Neural crest cell (in vitro differentiated cells): ENCODE measurements at places on chromosomes 4 and X. TPM values are rescaled to one million over a fixed set of nuclear protein-coding genes. Genes with fewer than 3 reads are reported as not detected.

CT55 gene
- total RNA-seq: 0.14 and 0.23 TPM in 2 replicates

GSX2 gene
- not detected in 2 replicates for total RNA-seq

IGSF1 gene
- 3.8 and 3.9 TPM in 2 replicates for total RNA-seq

SSX4B gene
- total RNA-seq: not detected in 2 replicates

RAB41 gene
- not detected in 2 replicates for total RNA-seq

MAGEA10 gene
- not detected in 2 replicates for total RNA-seq

NLGN3 gene
- 29.5 and 31.5 TPM in 2 replicates for total RNA-seq

MAGEA2 gene
- not detected in 2 replicates for total RNA-seq

CFAP47 gene
- 0.75 and 0.93 TPM in 2 replicates for total RNA-seq

GRPR gene
- total RNA-seq: 0.68 and 0.71 TPM in 2 replicates

GPRASP3 gene
- total RNA-seq: 17.1 and 21.4 TPM in 2 replicates

BBS7 gene
- 26.4 and 26.9 TPM in 2 replicates for total RNA-seq

NWD2 gene
- 0.02 and 0.05 TPM in 2 replicates for total RNA-seq

DHRSX gene
- 25.1 and 28.6 TPM in 2 replicates for total RNA-seq

P2RY4 gene
- total RNA-seq: 0.19 TPM in 1 of 2 replicates, not detected in the other

TMEM154 gene
- total RNA-seq: 0.44 and 1.3 TPM in 2 replicates

PRR32 gene
- not detected in 2 replicates for total RNA-seq

CENPU gene
- total RNA-seq: 76.6 and 85.3 TPM in 2 replicates

LAS1L gene
- 48.5 and 52.1 TPM in 2 replicates for total RNA-seq

SUPT20HL2 gene
- not detected in 2 replicates for total RNA-seq

USP26 gene
- total RNA-seq: not detected in 2 replicates

SMR3B gene
- not detected in 2 replicates for total RNA-seq

GLRB gene
- total RNA-seq: 8.2 and 8.4 TPM in 2 replicates

SSX1 gene
- total RNA-seq: not detected in 2 replicates

CCDC160 gene
- 8.5 and 9.1 TPM in 2 replicates for total RNA-seq

ATP1B4 gene
- total RNA-seq: not detected in 2 replicates

SLC2A9 gene
- total RNA-seq: 0.26 TPM in 1 of 2 replicates, not detected in the other

EFHC2 gene
- 0.77 and 1.2 TPM in 2 replicates for total RNA-seq

RASSF6 gene
- total RNA-seq: not detected in 2 replicates

GAGE12E gene
- total RNA-seq: not detected in 2 replicates

IL2 gene
- not detected in 2 replicates for total RNA-seq

C1QTNF7 gene
- total RNA-seq: not detected in 2 replicates

FGF5 gene
- not detected in 2 replicates for total RNA-seq

GYPB gene
- not detected in 2 replicates for total RNA-seq

KLHL13 gene
- total RNA-seq: 13.2 and 16.2 TPM in 2 replicates

ADH1C gene
- total RNA-seq: not detected in 2 replicates

PABPC1L2B gene
- 0.14 TPM in 1 of 2 replicates, not detected in the other for total RNA-seq

NXF2B gene
- not detected in 2 replicates for total RNA-seq

GLRA2 gene
- 0.73 and 1.3 TPM in 2 replicates for total RNA-seq

SLC6A14 gene
- not detected in 2 replicates for total RNA-seq

HELT gene
- not detected in 2 replicates for total RNA-seq

HPGD gene
- total RNA-seq: not detected in 2 replicates
